ENCODE measurements at places on chromosomes 7 and 10.

DNA sequence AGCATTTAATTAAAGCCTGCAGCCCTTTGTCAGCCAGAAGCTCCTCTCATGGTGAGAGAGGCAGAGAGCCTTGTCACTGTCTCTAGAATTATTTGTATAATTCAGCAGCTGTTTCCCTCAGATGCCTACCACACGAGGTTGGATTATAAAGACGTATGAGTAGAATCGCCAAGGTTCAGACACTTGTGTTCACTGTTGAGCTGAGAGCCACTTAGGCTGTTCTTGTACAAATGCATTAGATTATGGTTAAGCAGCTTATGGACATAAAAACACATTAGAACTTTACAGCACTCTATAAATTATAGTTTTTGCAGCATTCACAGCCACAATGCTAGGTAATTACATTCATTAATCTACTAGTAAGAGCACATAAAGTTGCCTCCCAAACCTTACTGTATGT, 282.6 kb downstream of the AUTS2 start:
- no peaks in the 10 kb centered on the region for H3K36me3 ChIP-seq
- H3K27me3 ChIP-seq = no peaks in the 10 kb centered on the region
- no peaks in the 10 kb centered on the region for H3K4me1 ChIP-seq
- DNase-seq = no peak
- H3K4me3 ChIP-seq = no peak overlapping the region
- H3K27ac ChIP-seq = no peak overlapping the region

DNA sequence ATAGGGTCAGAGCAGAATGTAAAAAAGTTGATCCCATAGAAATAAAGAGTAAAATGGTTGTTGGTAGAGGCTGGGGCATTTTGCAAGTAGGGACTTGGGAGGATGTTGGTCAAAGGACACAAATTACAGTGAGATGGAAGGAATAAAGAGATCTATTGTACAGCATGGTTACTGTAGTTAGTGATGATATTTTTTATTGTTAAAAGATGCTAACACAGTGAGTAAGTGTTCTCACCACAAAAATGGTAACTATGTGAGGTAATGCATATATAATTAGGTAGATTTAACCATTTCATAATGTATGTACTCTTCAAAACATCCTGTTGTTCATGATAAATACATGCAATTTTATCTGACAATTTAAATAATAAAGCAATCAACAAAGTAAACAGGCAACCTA, 280.7 kb upstream of the MAGI2 start:
- no peaks in the 10 kb centered on the region for H3K27me3 ChIP-seq
- no peaks in the 10 kb centered on the region for H3K4me1 ChIP-seq
- no peak overlapping the region for H3K27ac ChIP-seq
- H3K36me3 ChIP-seq = no peaks in the 10 kb centered on the region
- no peak for DNase-seq

DNA sequence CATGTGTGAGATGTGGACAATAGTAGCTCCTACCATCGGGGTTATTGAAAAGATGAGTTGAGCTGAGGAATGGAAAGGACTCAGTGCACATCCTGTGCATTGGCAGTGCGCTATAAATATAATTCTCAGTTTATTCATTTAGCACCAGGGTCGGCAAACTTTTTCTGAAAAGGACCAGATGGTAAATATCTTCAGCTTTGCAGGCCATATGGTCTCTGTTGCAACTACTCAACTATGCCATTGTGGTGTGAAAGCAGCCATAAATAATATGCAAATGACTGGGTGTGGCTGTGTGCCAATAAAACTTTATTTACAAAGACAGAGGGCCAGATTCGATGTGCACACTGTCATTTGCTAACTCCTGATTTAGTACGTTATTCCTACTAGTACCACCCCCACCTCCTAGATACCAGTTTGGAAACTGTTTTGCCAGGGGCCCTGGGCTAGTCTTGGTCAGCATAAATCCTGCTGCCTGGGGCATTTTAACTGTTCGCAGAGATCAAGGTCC, 422.9 kb upstream of the MKI67 start:
- no peaks in the 10 kb centered on the region for H3K4me1 ChIP-seq
- H3K4me3 ChIP-seq = no peak overlapping the region
- no peaks in the 10 kb centered on the region for H3K27me3 ChIP-seq

GRCh38 chr7:32318300-32319011, 171.7 kb downstream of the LSM5 start:
- DNase-seq = no peak
- H3K27ac ChIP-seq = no peak overlapping the region
- peak overlapping the region; percentile 21 for H3K4me3 ChIP-seq

DNA sequence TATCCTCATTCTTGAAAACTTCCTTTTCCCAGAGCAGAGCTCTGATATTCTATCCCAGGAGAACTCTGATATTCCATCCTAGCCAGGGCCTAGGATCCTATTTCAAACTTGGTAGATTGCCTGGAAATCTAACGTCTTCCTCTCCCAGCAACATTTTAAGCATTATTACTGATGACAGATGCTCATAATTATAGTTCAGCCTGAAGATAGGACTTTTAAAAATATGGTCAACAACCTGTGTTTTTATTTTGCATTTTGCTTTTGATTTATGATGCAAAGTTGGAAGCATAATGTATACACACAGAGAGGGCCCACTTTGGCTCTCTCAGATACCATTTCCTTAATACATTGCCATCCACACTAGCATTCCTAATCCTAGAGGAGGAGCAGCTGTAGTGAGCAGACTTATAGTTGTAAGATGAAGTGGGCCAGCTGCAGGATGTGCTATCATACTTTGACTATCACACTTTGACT, 457.4 kb upstream of the TPK1 start:
- H3K4me1 ChIP-seq = no peaks in the 10 kb centered on the region
- no peak overlapping the region for H3K27ac ChIP-seq
- DNase-seq = no peak
- H3K27me3 ChIP-seq = no peaks in the 10 kb centered on the region

DNA sequence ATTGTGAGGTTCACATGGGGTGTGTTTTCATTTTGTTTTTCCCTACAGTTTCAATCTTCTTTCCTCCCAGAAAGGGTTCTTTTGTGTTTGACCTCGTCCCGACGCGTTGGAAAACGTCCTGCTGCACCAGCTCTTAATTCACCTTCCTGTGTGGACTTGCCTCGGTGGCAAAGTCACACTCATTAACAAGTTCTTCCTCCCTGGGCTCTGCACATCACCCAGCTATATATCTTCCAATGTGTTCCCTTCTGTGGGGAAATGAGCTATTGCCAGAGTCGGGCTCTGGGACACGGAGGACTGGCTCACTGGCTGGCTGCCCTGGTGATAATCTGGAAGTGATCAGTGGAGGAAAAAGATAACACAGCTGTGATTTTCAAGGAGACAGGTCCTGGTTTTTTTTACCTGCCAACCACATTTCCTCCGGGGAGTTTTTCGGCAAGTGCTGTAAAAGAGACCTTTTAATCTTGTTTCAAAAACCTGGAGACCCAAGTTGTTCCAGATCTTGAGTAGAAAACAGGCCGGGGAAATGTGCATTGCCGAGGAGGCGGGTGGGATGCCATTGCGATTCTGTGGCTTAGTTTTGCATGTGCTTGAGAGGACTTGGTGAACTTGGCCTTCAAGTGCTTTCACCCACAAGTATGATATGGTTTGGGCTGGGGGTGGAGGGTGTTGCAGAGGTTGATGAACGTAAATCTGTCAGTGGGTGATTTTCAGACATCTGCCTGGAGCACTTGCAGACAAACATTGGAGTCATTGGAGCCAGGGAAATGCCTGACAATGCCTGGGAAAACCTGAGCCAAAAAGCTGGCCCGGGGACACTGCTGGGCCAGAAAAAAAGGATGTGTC, 96.5 kb upstream of the CREB5 start:
- no peaks in the 10 kb centered on the region for H3K36me3 ChIP-seq
- H3K4me3 ChIP-seq = no peak overlapping the region
- H3K27ac ChIP-seq = no peak overlapping the region
- no peaks in the 10 kb centered on the region for H3K4me1 ChIP-seq
- no peaks in the 10 kb centered on the region for H3K27me3 ChIP-seq

- peak; percentile 41 for DNase-seq
- H3K4me3 ChIP-seq = no peak overlapping the region
- peaks cover 12% of the 10 kb centered on the region for H3K4me1 ChIP-seq
Measured at GRCh38 chr7:47622946-47623640, 41.2 kb upstream of the TNS3 start.

GRCh38 chr10:72095195-72095594, 6.8 kb upstream of the SPOCK2 start:
- no peak for DNase-seq
- no peaks in the 10 kb centered on the region for H3K27me3 ChIP-seq
- H3K36me3 ChIP-seq = no peaks in the 10 kb centered on the region
- H3K4me3 ChIP-seq = no peak overlapping the region

DNA sequence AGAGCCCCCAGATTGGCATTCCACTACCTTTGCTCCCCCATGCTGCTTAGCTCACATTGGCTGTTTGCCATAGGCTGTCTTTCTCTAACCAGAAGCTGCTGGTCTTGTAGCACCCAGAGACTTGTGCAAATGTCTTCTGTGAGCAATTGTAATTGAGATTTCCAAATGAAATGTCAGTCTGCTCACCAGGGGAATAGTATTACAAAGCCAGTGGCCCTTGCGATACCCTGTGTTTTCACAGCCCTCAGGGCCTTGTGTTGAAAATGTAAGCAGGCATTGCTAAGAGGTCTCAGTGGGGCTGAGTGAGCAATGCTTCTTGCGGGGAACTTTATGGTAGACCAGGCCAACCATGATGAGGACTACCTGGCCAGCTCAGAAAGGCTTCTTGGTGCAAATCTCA, 746.5 kb downstream of the LRMDA start:
- H3K27me3 ChIP-seq = no peaks in the 10 kb centered on the region
- H3K4me1 ChIP-seq = no peaks in the 10 kb centered on the region
- no peak overlapping the region for H3K4me3 ChIP-seq
- H3K36me3 ChIP-seq = no peaks in the 10 kb centered on the region
- H3K27ac ChIP-seq = no peak overlapping the region

- no peaks in the 10 kb centered on the region for H3K27me3 ChIP-seq
- no peak overlapping the region for H3K4me3 ChIP-seq
- H3K36me3 ChIP-seq = peaks cover 9% of the 10 kb centered on the region
- H3K4me1 ChIP-seq = no peaks in the 10 kb centered on the region
- DNase-seq = no peak
Measured at GRCh38 chr7:98196706-98197605, 14.3 kb upstream of the BHLHA15 start.

DNA sequence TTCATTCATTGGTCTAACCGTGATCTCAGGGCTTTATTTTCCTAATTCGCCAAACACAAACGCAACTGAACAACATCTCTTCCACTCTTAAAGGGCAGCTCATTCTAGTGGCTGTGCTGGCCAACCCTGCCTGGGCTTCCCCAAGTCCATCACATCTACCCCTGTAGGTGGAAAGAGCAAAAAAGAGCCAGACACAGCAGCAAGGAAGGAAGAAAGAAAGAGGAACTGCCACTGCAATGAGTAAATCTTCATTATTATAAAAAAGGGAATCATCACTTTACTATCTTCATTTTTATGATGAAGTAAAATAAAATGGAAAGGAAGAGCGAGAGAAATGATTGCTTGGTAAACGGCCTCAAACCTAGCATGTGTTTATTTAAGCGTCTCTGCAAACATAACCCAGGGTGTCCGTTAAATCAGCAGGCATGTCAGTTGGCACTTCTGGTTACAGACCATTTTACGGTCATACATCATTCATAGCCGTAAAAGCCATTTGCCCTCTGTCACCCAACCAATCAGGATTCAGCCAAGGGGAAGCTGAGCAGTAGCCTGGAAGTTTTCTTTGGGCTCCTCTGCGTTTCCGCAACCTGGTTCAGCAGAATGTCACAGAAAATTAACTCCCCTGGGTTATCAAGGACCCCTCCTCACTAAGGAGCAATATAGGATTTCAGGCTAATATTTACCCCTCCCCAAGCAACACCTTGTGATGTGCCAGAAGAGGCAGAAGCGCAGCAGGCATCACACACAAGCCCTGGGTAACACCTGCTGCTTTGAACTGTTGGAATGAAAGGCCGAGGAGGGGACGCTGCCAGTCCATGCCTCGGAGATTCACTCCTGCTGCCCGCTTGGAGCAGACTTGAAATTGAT, 234.0 kb downstream of the SNX10 start:
- H3K27ac ChIP-seq = no peak overlapping the region
- no peak for DNase-seq
- no peaks in the 10 kb centered on the region for H3K36me3 ChIP-seq
- H3K27me3 ChIP-seq = no peaks in the 10 kb centered on the region
- H3K4me3 ChIP-seq = no peak overlapping the region

DNA sequence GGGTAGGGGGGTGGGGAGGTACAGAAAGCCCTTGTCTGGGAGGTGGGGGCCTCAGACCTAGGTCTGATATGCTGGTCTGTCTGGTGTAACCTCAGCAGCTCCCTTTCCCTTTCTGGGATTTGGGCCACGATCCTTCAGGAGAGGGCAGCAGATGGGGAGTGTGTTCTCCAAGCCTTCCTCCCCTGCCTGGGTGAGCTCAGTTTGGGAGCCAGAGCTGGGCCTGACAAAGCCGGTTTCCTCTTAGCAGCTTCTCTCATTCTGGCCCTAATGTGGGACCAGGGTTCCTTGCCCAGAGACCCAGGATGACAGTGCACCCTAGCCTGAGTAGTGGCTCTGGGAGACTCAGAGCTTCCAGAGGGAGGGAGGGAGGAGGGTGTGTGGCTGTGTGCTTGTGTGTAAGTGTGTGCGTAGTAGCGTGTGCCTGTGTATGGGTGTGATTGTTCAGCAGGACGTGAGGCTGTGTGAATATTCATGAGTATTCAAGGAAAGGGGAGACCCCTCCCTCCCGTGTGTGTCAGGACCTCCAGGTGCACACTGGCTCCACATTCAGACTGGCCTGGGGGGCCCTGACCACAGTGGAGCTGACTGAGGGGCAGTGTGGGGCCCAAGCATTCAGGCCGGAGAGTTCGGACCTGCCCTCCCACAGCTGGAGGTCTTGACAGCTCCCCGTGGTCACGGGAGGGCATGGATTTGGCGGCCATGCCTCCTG, 96.5 kb downstream of the ZMIZ1 start:
- no peak for DNase-seq
- H3K36me3 ChIP-seq = peaks cover 39% of the 10 kb centered on the region
- H3K4me1 ChIP-seq = peaks cover 7% of the 10 kb centered on the region
- H3K4me3 ChIP-seq = no peak overlapping the region
- no peak overlapping the region for H3K27ac ChIP-seq
- H3K27me3 ChIP-seq = no peaks in the 10 kb centered on the region

- no peaks in the 10 kb centered on the region for H3K36me3 ChIP-seq
- H3K4me3 ChIP-seq = no peak overlapping the region
- no peak for DNase-seq
- H3K27me3 ChIP-seq = no peaks in the 10 kb centered on the region
- peak overlapping the region; percentile 49 for H3K27ac ChIP-seq
Measured at GRCh38 chr10:71372882-71373495, 23.7 kb upstream of the CDH23 start.

- H3K27me3 ChIP-seq = no peaks in the 10 kb centered on the region
- no peaks in the 10 kb centered on the region for H3K4me1 ChIP-seq
- DNase-seq = no peak
- H3K4me3 ChIP-seq = no peak overlapping the region
- H3K36me3 ChIP-seq = no peaks in the 10 kb centered on the region
Measured at GRCh38 chr10:121503587-121504051, 94.6 kb downstream of the FGFR2 start.
